ENCODE measurements at places on chromosomes 11 and 22. TPM values are rescaled to one million over a fixed set of nuclear protein-coding genes. Genes with fewer than 3 reads are reported as not detected.
A peak's percentile ranks its signal among the peaks of the same experiment; 100 is the strongest.

The MAPK12 gene
- 24.8 TPM for total RNA-seq

DNA sequence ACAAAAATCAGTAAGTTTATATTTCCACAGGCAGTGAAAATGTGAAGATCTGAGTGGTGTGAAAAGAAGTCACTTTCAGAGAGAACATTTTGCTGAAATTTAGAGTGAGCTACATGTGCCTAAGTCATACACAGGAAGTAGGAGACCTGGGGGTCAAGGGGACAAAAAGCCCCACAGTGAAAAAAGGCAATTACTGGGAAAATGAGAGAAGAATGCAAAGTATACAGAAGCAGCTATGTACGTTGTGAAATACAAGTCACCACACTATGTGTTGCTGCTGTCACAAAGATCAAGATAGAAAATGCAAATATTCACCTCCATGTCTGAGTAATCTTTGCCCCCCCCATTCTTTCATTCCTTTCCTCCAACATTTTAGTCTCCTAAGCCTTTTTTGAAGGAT lies 21.6 kb upstream of the SESN3 start:
- H3K4me1 ChIP-seq = peaks cover 10% of the 10 kb centered on the region
- no peaks in the 10 kb centered on the region for H3K36me3 ChIP-seq
- no peak overlapping the region for H3K27ac ChIP-seq
- peaks cover 8% of the 10 kb centered on the region for H3K27me3 ChIP-seq
- no peak overlapping the region for H3K4me3 ChIP-seq

GRCh38 chr11:64643256-64643881 lies 52.3 kb downstream of the SLC22A12 start:
- H3K4me1 ChIP-seq = peaks cover 3% of the 10 kb centered on the region
- H3K27ac ChIP-seq = no peak overlapping the region
- peaks cover 31% of the 10 kb centered on the region for H3K27me3 ChIP-seq
- peak; percentile 96 for DNase-seq

- peak; percentile 53 for DNase-seq
- H3K27me3 ChIP-seq = no peaks in the 10 kb centered on the region
- no peak overlapping the region for H3K4me3 ChIP-seq
Observed at GRCh38 chr11:68416070-68416578, 44.4 kb upstream of the PPP6R3 start.

- H3K27ac ChIP-seq = peak overlapping the region; percentile 57
- peak; percentile 91 for DNase-seq
- H3K4me3 ChIP-seq = peak overlapping the region; percentile 11
Observed at GRCh38 chr11:72308226-72309073, 64.5 kb upstream of the PHOX2A start.

- H3K4me3 ChIP-seq = no peak overlapping the region
- no peak for DNase-seq
- H3K27me3 ChIP-seq = no peaks in the 10 kb centered on the region
Observed at GRCh38 chr22:41516462-41516861, 27.8 kb downstream of the POLR3H start.

- H3K27me3 ChIP-seq = no peaks in the 10 kb centered on the region
- no peak for DNase-seq
- H3K27ac ChIP-seq = no peak overlapping the region
- H3K4me3 ChIP-seq = no peak overlapping the region
- peaks cover 14% of the 10 kb centered on the region for H3K4me1 ChIP-seq
Observed at GRCh38 chr11:132475026-132475425, 1057.3 kb downstream of the OPCML start.

DNA sequence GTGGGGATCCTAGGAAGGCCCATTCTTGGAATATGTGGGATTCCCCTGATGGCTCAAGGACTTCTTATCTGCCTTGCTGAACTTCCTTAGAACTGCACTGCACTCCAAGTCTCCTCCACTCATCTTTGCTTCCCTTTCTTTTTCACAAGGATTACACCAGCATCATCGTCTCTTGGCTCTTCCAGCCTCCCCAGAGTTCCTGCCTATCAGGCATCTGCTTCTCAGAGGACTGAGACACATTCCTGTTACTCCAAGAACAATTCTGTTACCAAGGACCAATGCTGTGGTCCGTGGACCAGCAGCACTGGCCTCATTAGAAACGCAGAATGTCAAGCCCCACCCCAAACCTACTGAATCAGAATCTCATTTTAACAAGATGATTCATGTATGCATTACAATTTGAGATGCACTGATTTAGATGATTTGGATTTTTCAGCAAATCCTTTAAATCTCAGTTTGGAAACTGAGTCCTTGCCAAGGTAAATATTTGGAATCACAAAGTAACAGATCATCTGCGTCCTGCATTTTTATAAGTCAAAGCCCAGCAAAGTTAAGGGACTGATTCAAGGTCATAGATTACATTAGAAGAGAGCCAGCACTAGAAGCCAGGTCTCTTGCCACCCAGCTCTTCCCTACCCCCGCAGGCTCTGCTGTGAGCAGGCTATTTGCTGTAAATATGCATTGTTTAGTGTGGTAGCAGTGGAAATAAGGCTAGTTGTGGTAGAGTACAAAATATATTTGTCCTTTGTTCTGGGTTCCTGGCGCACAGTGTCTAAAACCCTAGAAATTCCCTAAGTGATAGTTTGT lies 110.9 kb downstream of the SWAP70 start:
- peak; percentile 95 for DNase-seq
- H3K4me3 ChIP-seq = no peak overlapping the region
- H3K4me1 ChIP-seq = peaks cover 30% of the 10 kb centered on the region
- no peaks in the 10 kb centered on the region for H3K27me3 ChIP-seq

- no peak overlapping the region for H3K4me3 ChIP-seq
- no peaks in the 10 kb centered on the region for H3K4me1 ChIP-seq
- peaks cover 48% of the 10 kb centered on the region for H3K36me3 ChIP-seq
- no peak for DNase-seq
- H3K27me3 ChIP-seq = no peaks in the 10 kb centered on the region
- no peak overlapping the region for H3K27ac ChIP-seq
Observed at GRCh38 chr11:17333799-17334586, 17.6 kb upstream of the NCR3LG1 start.

Data from osteoblast (primary cell).